Activated CD4-positive, alpha-beta T cell treated with anti-CD3 and anti-CD28 coated beads, Interleukin-2, amount 10 ng/mL, durations not matched to agents 24 days and 14 days (primary cell): ENCODE measurements at places on chromosomes 2 and 18. TPM values are rescaled to one million over a fixed set of nuclear protein-coding genes. Genes with fewer than 3 reads are reported as not detected.

TTR gene
- not detected in 2 replicates for total RNA-seq

ANKRD30B gene
- total RNA-seq, result not detected in 2 replicates

MCM6 gene
- 196 and 197 TPM in 2 replicates for total RNA-seq

SNED1 gene
- 1.3 and 1.9 TPM in 2 replicates for total RNA-seq

ITGA6 gene
- total RNA-seq, result 0.68 and 0.85 TPM in 2 replicates

DNA sequence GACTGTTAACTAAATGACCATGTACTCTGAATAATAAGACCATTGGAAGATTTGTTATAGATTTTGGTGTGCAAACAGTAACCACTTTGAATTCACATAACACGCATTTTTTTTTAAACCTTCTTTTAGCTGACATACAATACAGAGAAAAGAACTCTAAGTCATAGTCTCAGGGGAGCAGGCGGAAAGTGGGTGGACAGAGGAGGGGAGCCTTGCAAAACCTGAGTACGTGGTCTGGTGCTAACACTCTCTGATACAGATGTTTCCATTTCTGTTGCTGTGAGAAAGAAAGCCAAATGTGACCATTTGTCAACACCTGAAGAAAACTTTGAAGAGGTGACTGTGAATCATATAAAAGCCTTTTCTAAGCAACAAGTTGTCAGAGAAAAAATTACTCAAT is 151.8 kb upstream of the GCFC2 start:
- DNase-seq, result no peak

- no peak for DNase-seq
These were observed 370.0 kb downstream of the TGIF1 start for GRCh38 chr18:3819961-3820360.

- DNase-seq, result no peak
These were observed 4.8 kb upstream of the ANKRD62 start for GRCh38 chr18:12088731-12089375.

DNA sequence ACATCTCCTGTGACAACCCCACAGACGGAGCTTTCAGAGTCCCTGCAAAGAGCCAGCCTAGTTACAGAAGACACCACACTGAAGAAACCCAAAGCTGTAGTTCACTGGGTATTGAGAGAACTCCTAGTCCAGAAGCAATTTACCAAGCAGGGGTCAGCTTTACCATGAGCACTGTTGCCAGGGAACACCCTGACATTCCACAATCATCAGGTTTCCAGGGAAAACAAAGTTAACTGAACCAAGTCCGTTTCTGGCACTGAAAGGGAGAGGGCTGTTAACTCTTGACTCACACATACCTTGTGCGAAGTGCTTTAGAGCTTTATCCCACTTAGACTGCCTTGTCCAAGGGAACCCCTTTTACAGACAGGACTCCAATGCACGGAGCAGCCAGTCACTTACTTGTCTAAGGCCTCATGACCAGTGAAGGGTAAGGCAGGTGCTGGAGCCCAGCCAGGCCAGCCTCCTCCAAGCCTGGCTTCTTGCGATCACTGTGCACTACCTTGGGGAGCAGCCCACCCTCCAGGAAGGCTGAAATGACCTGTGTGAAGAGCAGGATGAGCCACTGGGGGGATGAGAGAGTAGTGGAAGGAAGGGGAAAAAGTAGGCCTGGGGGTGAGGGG is 53.9 kb downstream of the REEP1 start:
- no peak for DNase-seq

GRCh38 chr2:106097038-106098000 is 96.8 kb downstream of the UXS1 start:
- no peak for DNase-seq

- DNase-seq, result no peak
These were observed 247.6 kb upstream of the THSD7B start for GRCh38 chr2:136517716-136518115.

DNA sequence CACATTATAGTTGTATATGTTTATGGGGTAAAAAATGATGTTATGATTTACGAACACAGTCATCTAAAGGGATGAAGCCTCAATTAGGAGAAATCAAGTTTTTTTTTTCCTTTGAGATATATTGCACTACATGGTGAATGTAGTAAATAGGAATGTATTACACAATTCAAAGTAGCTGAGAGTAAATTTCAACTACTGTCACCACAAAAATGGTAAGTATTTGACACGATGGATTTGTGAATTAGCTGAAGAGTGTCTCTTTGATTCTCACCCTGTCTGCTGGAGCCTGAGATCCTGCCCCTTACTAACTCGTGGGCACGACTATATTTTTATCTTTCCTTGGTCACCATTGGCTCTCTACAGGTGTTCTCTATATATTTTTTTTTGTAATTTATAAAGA is 540.4 kb upstream of the DSEL start:
- DNase-seq, result no peak

DNA sequence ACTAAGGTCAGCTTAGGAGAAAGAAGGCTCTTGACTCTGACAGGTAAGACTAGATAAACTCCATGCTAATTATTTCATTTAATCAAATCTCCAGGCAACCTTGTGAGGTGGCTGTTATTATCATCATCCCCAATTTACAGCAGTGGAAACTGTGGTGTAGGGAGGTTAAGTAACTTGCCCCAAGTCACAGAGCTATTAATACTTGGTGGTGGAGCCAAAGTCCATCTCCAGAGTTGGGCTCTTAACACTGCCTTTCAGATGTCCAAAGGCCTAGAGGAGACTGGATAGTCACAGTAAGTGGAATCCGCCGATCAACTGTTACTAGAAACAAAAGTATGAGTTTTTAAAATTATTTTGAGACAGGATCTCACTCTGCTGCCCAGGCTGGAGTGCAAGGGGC is 46.6 kb upstream of the SP3 start:
- no peak for DNase-seq

- DNase-seq, result no peak
These were observed 2.4 kb downstream of the NFE2L2 start for GRCh38 chr2:177262092-177262491.

DNA sequence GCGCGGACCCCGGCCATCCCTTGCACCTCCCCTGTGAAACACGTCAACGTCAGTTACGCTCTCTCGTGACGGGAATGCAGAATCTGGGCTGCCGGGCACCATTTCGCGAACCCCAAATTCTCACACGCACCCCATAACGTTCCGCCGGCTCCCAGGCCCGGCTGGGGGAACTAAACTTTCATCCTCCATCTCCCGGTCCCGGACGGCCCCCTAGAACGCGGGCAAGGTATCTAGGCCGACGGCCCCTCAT is 544 bp downstream of the DNAJC27 start:
- DNase-seq, result no peak

DNA sequence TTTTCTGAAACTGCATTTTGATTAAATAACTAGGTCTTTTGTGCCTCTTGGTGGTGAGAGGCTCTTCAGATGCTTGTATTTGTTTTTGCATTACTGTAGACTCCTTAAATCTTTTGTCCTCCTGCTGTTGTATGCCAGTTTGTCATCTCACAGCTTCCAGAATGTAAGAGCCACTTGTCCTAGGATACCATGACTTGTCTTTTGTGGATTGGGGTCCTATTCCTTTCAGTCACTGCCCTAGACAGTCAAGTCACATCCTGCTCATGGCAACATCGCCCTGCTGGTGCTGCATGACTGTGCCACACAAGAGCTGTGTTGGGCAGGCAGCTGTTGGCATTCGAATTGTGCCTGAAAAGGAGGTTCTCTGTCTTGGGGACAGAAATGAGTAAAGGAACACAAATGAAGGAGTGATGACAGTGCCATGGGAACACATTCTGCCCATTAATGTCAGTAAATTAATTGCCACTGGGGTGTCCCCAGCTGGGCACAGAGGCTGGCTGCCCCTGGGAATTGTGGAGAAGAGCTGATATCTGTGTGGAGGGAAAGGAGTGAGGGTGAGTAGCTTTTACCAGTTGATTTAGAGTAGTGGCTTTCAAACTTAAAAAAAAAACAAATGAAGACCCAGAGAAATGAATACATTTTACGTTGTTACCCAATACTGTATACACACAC is 140.3 kb downstream of the ARL6IP6 start:
- no peak for DNase-seq
